Skeletal muscle tissue (tissue), 5 donors: ENCODE measurements at places on chromosomes 2 and 18. TPM values are rescaled to one million over a fixed set of nuclear protein-coding genes. Genes with fewer than 3 reads are reported as not detected.

The CDH19 gene
- 3.1 TPM for total RNA-seq

The RNF125 gene
- 9.4 TPM for total RNA-seq

The HRH4 gene
- not detected for total RNA-seq

The GCG gene
- total RNA-seq = 5.2 TPM

The SCG2 gene
- not detected for total RNA-seq

The INPP5D gene
- total RNA-seq = 8.4 TPM

The GBX2 gene
- not detected for total RNA-seq

The B3GNT7 gene
- total RNA-seq = 0.52 TPM

The CAVIN2 gene
- 19.3 TPM for total RNA-seq

The SNED1 gene
- 4.7 TPM for total RNA-seq

The CXCR1 gene
- 0.52 TPM for total RNA-seq

The TTC39C gene
- 9.9 TPM for total RNA-seq

The UGP2 gene
- 270 TPM for total RNA-seq

The TDRD15 gene
- not detected for total RNA-seq

The ANKRD62 gene
- total RNA-seq = not detected

The CD8A gene
- not detected for total RNA-seq

The SERPINB13 gene
- not detected for total RNA-seq

The KIAA2012 gene
- total RNA-seq = under 0.01 TPM
